GM19239 (cell line): ENCODE measurements at places on chromosomes 2 and 18.

DNA sequence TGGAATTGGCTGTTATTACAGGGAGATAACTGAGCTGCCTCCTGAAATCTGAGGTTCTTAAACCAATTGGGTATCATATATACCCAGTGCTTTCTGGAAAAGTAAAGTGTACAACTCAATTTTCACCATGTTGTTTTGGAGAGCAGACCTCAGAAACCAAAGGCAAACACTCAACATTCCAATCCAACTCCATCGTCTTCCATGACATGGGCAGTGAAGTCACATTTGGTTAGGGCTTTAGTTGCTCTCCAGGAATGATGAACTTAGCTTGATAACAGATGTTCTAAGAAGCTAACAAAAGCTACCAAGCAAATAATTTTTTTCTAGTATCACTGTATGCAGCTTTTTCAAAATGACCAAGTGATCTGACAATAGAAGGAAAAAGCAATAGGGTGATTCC is 107.0 kb upstream of the SLC35G4 start:
- DNase-seq, result no peak

DNA sequence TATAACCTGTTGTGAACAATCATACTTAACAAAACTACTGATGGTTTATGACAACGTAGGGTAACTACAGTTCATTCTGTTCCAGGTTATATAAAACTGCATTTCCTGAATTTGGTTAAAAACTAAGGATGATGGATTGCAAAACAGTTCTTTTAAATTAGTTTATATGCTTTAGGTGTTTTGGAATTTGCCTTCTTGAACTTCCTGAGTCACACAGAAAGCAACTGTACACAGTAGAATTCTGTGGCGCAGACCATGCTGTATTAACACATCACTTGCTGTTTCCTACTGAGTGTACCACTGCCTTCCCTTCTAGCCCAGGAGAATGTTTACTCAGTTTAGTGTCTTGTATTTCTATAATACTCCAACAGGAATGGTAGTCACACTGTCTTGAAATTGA is 19.4 kb downstream of the ITGB1BP1 start:
- DNase-seq, result no peak

DNA sequence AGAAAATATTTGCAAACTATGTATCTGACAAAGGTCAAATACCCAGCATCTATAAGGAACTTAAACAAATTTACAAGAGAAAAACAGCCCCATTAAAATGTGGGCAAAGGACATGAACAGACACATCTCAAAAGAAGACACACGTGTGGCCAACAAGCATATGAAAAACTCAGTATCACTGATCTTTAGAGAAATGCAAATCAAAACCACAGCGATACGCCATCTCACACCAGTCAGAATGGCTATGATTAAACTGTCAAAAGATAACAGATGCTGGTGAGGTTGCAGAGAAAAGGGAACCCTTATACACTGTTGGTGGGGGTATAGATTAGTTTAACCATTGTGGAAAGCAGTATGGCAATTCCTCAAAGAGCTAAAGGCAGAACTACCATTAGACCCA is 64.3 kb upstream of the RBMS1 start:
- DNase-seq, result no peak

GRCh38 chr2:165874445-165875039 is 79.0 kb downstream of the TTC21B start:
- DNase-seq, result peak; percentile 20

DNA sequence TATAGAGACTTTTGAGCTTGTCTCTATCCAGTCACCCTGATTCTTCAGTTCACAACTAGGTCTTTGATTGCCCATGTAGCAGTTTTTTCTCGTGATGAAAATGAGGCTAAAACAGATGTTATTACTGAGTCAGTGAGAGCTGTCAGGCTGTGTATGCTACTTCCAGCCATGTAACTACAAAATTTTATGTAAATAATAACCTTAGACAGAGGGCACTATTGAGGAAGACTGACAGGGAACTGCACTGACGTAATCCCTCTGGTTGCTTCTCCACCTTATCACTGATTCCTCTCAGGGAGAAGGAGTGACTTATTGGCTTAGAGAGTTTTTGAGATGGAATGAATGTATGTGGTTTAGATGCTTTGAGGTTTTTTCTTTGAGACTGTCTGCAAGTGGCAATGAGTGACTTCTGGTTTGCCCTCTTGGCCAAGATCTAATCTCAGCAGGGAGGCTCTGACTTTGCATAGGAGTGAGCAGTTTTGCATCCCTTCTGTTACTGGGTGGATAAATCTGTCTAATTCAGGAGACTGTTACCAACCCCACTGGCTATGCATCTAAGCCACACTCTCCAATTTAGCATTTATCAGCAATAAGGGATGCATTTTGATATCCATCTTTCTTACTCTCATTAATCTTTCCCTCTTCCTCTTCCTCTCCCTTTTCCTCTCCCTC is 555.2 kb upstream of the FANCL start:
- DNase-seq, result no peak

DNA sequence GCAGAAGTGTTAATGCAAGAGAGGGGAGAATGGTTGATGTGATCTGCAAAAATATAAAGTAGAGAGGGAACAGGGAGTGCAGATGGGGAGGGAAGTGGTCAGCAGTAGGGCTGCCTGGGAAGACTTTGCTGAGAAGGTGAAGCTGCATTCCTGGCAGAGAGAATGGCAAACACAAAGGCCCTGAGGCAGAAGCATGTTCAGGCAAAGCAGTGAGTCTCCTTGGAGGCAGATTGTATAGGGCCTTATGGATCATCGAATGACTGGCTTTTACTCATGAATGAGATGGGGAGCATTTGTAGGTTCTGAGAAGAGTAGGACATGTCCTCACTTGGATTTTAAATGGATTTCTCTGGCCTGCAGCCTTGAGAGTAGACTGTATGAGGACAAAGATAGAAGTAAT is 9.5 kb downstream of the ITGA6 start:
- DNase-seq, result no peak

GRCh38 chr2:70124983-70125480 is 37.8 kb downstream of the PCBP1 start:
- no peak for DNase-seq

DNA sequence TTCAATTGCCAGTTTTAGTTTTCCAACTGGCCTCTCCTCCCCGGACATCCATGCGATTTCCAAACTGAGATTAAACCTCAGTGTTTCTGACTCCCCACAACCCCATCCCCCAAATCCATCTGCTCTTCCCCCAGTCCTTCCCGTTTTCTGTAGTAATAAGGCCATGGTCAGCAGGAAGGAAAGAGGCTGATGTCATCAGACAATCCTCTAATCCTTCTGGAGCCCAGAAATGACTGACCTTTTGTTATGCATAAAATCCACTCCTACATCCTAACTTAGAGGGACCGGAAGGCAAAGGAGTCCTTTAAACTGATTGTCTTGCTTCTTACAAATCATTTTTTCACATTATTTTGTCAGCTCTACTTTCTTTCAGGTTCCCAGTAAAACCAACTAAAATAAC is 155.8 kb downstream of the INO80D start:
- no peak for DNase-seq

- DNase-seq, result no peak
Measured at GRCh38 chr2:58620093-58620492, 379.0 kb upstream of the FANCL start.

GRCh38 chr2:30252723-30253701 is 21.7 kb downstream of the LBH start:
- no peak for DNase-seq

- no peak for DNase-seq
Measured at GRCh38 chr2:239589270-239589825, 188.5 kb upstream of the HDAC4 start.

GRCh38 chr18:72114801-72115594 is 429.1 kb downstream of the CBLN2 start:
- no peak for DNase-seq

DNA sequence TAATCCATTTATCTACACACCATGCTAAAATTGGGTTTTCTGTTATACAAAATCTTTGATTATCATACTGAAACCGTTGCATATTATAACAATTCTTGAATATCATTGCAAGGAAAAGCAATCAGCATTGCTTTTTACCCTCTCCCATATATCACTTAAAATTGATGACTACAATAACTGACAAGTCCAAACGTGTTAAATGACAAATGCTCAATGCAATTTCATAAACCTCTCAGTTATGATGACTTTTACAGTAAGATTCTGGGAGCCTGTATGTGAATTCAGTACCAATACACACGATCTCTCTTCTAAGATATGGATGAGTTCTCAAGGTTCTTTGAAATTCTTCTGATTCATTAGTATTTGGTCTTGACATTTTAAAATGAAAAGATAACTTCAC is 368.5 kb upstream of the TRIB2 start:
- no peak for DNase-seq

DNA sequence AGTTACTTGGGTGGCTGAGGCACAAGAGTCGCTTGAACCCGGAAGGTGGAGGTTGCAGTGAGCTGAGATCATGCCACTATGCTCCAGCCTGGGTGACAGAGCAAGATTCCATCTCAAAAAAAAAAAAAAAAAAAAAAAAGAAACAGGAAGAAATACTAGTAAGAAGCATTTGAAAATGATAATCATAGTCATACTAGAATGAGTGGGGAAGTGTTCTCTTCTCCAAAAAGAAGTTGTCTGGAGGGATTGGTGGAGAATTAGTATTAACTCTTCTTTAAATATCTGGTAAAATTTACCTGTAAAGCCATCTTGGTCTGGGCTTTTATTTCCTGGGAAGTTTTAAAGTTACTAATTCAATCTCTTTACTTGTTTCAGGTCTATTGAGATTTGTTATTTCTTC is 131.8 kb downstream of the FAM210A start:
- DNase-seq, result no peak

- DNase-seq, result no peak
Measured at GRCh38 chr18:37762076-37762621, 196.6 kb upstream of the CELF4 start.

- no peak for DNase-seq
Measured at GRCh38 chr2:148298196-148298595, 277.3 kb downstream of the MBD5 start.

GRCh38 chr2:20665243-20666004 is 1.5 kb upstream of the GDF7 start:
- DNase-seq, result no peak

- no peak for DNase-seq
Measured at GRCh38 chr2:16584824-16585540, 80.7 kb downstream of the CYRIA start.

DNA sequence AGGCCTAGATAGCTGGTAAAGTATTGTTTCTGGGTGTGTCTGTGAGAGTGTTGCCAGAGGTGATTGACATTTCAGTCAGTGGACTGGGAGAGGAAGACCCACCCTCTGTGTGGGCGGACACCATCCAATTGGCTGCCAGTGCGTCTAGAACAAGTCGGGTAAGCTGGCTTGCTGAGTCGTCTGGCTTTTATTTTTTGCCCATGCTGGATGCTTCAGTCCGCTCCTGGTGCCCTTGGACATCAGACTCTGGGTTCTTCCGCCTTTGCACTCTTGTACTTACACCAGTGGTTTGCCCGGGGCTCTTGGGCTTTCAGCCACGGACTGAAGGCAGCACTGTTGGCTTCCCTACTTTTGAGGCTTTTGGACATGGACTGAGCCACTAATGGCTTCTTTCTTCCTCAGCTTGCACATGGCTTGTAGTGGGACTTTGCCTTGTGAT is 24.3 kb downstream of the DIS3L2 start:
- no peak for DNase-seq

DNA sequence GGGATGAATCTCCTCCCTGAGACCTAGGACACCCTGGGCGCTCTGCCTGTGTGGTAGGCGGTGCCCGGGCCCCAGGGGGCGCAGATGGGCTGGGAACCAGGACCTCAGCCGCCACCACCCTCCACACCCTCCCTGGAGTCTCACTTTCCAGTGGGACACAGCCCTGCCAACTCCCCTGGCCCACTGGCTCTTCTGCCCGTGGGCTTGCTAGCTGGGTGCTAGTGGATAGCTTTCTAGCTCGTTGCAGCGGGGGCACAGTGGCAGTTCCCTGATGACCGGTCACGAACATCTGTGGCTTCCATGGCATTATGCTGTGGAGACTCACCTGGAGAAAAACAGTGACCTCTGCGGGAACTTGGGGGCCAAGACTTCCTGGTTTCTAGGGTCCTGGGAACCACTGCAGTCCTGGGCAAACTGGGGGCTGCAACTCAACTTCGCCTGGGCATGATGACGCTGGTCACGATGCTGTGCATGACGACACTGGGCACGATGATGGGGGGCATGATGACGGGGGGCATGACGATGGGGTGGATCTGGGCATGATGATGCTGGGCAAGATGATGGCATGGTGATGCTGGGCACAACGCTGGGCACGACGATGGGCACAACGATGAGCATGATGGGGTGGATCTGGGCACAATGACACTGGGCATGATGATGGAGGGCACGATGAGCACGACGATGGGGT is 31.0 kb upstream of the ALLC start:
- no peak for DNase-seq

DNA sequence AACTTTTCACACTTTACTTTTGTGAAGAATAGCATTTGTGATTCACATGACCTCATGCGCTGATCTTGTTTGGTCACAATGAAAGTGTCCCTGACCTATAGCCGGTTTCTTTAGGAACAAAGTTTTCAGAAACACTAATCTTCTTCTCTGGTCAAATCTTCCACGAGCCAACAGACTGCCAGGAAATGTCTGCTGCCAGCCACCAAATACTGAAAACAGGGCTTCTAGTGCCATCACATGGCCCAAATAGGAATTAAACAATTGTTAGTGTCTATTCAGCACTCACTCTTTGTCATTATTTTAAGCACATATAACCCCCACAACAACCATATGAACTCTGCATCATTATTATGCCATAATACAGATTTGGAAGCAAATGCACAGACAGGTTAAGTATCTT is 286.5 kb upstream of the SYT4 start:
- no peak for DNase-seq

- DNase-seq, result no peak
Measured at GRCh38 chr2:112582314-112582746, 2.1 kb upstream of the CHCHD5 start.

GRCh38 chr2:9206991-9207640 is 504 bp downstream of the ASAP2 start:
- peak; percentile 37 for DNase-seq
